ENCODE measurements at places on chromosomes 1 and 21.

DNA sequence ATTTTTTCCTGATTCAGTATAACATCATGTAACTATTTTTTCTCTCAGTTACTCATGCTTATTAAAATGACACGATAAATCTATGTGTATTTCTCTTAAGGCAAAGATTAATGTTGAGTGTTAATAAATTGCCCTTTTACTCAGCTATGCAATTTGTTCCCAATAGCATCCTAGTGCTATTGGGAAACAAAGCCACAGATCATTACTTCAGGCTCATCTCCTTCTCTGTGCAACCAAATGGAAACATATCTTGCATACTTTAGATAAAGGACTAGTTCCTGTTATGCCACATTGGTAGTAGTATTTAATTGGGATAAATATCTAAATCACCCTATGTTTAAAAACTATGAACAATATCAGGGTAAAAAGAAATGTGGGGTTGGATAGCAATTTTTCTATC lies 106.2 kb downstream of the PLPPR4 start:
- no peaks in the 10 kb centered on the region for H3K27me3 ChIP-seq
- no peak overlapping the region for H3K27ac ChIP-seq
- no peak overlapping the region for H3K4me3 ChIP-seq
- H3K4me1 ChIP-seq, result no peaks in the 10 kb centered on the region

GRCh38 chr1:228210076-228210651 lies 2.3 kb downstream of the OBSCN start:
- peak; percentile 60 for DNase-seq
- H3K27ac ChIP-seq, result peak overlapping the region; percentile 96
- H3K27me3 ChIP-seq, result peaks cover 17% of the 10 kb centered on the region
- peaks cover 15% of the 10 kb centered on the region for H3K36me3 ChIP-seq
- H3K4me3 ChIP-seq, result peak overlapping the region; percentile 68

- DNase-seq, result peak; percentile 97
- H3K4me3 ChIP-seq, result no peak overlapping the region
Observed at GRCh38 chr1:183783767-183784637, 20.9 kb upstream of the RGL1 start.

DNA sequence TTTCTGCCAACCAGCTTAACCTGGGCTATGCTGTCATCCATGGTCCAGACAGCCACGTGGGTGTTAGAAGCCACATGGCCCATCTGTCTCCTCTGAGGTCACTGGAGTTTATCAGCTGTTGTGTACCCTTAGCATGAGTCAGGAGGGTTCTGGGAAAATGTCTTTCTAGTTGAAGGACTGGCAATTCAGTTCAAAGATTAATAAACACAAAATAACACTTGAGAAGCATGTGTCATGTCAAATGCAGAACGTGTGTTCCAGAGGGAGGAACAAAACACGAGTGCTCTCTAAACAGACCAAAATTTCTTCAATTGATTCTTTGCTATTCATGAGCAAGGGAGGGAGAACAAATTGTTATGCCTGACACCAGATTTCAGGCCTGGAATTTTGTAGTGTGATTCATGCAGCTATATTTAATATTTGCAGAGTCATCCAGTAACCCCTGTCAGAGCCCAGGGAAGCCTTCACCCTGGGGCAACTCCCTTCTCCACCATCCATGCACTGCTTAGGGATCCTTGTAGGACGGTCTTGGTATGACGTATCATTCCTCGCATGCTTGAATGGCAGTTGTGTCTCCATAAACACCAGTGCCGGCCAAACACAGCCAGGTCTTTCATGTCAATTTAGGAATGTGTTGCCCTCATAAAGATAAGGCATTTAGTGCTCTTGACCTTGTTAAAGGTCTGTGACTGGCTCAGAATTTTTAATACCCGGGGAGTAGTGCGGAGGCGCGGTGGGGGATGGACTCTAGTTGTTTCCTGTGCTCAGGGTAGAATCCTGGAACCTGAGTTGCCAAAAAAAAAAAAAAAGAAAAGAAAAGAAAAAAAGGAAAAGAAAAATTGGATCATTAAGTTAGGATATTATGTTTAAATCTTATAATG lies 27.7 kb upstream of the DYRK1A start:
- no peaks in the 10 kb centered on the region for H3K27me3 ChIP-seq
- H3K4me1 ChIP-seq, result peaks cover 2% of the 10 kb centered on the region
- peak; percentile 60 for DNase-seq
- no peak overlapping the region for H3K4me3 ChIP-seq
- peak overlapping the region; percentile 59 for H3K27ac ChIP-seq
- H3K36me3 ChIP-seq, result no peaks in the 10 kb centered on the region

- H3K36me3 ChIP-seq, result no peaks in the 10 kb centered on the region
- H3K4me3 ChIP-seq, result no peak overlapping the region
- no peak overlapping the region for H3K27ac ChIP-seq
- DNase-seq, result no peak
Observed at GRCh38 chr1:199311478-199312262, 672.8 kb downstream of the PTPRC start.

- H3K27ac ChIP-seq, result no peak overlapping the region
- no peaks in the 10 kb centered on the region for H3K27me3 ChIP-seq
- H3K36me3 ChIP-seq, result no peaks in the 10 kb centered on the region
- no peak overlapping the region for H3K4me3 ChIP-seq
- H3K4me1 ChIP-seq, result peaks cover 4% of the 10 kb centered on the region
Observed at GRCh38 chr1:63101336-63101735, 221.0 kb upstream of the FOXD3 start.

- H3K4me1 ChIP-seq, result peaks cover 17% of the 10 kb centered on the region
- DNase-seq, result peak; percentile 55
- peaks cover 22% of the 10 kb centered on the region for H3K27me3 ChIP-seq
- H3K4me3 ChIP-seq, result peak overlapping the region; percentile 55
- H3K36me3 ChIP-seq, result no peaks in the 10 kb centered on the region
- peak overlapping the region; percentile 17 for H3K27ac ChIP-seq
Observed at GRCh38 chr1:76868154-76868882, 1.0 kb downstream of the ST6GALNAC5 start.

- no peak for DNase-seq
- H3K27ac ChIP-seq, result no peak overlapping the region
- peaks cover 18% of the 10 kb centered on the region for H3K4me1 ChIP-seq
- no peaks in the 10 kb centered on the region for H3K27me3 ChIP-seq
- no peak overlapping the region for H3K4me3 ChIP-seq
Observed at GRCh38 chr1:119968601-119969000, 72.3 kb upstream of the ADAM30 start.

- H3K27ac ChIP-seq, result peak overlapping the region; percentile 93
- no peak overlapping the region for H3K4me3 ChIP-seq
- peak; percentile 44 for DNase-seq
- peaks cover 89% of the 10 kb centered on the region for H3K4me1 ChIP-seq
- peaks cover 83% of the 10 kb centered on the region for H3K36me3 ChIP-seq
Observed at GRCh38 chr1:44646261-44647110, 27.8 kb downstream of the TMEM53 start.

- DNase-seq, result peak; percentile 96
- no peaks in the 10 kb centered on the region for H3K36me3 ChIP-seq
- H3K27me3 ChIP-seq, result no peaks in the 10 kb centered on the region
- H3K27ac ChIP-seq, result peak overlapping the region; percentile 84
- H3K4me1 ChIP-seq, result peaks cover 11% of the 10 kb centered on the region
- H3K4me3 ChIP-seq, result no peak overlapping the region
Observed at GRCh38 chr1:170776777-170777176, 112.8 kb downstream of the PRRX1 start.

DNA sequence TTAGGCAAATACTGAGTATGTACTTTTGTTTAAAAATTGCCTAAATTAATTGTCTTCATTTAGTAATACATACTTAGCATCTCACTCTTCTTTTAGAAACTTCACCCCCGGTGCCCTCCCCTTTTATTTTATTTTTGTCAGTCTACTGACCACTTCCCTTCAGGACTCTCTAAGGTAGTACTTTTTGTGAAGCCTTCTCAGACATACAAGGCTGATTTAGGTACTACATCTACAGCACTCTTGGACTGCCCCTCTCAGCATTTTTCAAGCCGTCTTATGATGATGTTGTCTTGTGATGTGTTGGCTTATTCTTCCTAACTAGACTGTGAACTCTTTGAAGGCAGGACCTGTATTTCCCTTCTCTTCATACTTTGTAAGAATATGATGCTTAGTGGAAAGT lies 24.7 kb downstream of the RPS6KC1 start:
- H3K27me3 ChIP-seq, result no peaks in the 10 kb centered on the region
- H3K36me3 ChIP-seq, result peaks cover under 1% of the 10 kb centered on the region
- no peak for DNase-seq
- no peaks in the 10 kb centered on the region for H3K4me1 ChIP-seq
- H3K27ac ChIP-seq, result no peak overlapping the region
- H3K4me3 ChIP-seq, result no peak overlapping the region

DNA sequence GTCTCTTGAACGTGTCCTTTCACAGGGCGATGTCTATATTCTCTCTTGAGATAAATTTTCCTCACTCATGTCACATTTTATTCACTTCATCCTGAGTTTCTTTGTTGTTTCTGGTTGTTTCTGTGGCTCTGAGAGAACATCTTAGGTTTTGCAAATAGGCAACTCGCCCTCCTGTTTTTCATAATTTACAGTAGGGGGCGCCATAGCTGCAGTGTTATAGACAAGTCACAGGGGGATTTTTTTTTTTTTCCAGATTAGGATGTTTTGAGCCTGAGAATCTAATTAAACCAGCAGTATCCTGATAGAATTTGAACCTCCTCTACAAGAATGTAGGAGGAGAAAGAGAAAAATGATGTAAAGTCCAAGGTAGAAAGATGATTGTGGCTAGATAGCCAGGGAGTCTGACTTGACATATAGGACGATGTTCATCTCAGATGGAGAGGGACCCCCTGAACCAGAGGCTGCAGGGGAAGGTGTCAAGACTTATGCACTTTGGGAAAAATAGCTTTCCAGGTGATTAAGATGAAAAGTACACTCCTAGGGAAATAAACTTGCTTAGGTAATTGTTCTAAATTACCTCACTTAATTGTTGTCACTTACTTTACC lies 76.3 kb downstream of the ZP4 start:
- H3K27ac ChIP-seq, result no peak overlapping the region
- DNase-seq, result no peak
- no peaks in the 10 kb centered on the region for H3K4me1 ChIP-seq

GRCh38 chr21:25942135-25942534 lies 207.4 kb downstream of the GABPA start:
- H3K4me3 ChIP-seq, result no peak overlapping the region
- no peaks in the 10 kb centered on the region for H3K27me3 ChIP-seq
- no peak overlapping the region for H3K27ac ChIP-seq
- H3K4me1 ChIP-seq, result no peaks in the 10 kb centered on the region
- no peak for DNase-seq

- peaks cover 3% of the 10 kb centered on the region for H3K36me3 ChIP-seq
- no peak overlapping the region for H3K4me3 ChIP-seq
Observed at GRCh38 chr1:21277180-21277579, 13.1 kb downstream of the ECE1 start.

GRCh38 chr21:25449950-25450349 lies 157.3 kb downstream of the MRPL39 start:
- no peak overlapping the region for H3K4me3 ChIP-seq
- H3K27ac ChIP-seq, result no peak overlapping the region

DNA sequence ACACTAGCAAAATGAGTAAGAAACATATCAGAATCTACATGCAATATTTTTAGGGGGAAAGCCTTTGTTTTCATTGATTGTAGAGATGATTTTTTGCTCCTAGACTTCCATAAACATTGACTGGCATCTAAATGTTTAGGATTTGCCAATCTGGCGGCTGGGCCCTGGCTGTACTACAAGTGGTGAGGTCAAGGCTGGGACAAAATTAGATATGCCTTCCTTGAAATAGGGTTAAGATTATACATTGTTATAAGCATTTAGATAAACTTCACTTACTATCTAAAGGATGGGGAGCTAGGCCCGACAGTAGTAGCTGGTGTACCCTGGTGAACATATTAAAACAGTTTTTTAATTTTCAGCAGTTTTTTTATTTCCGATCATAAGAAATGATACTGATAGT lies 5.2 kb downstream of the NFIA start:
- no peak overlapping the region for H3K4me3 ChIP-seq
- no peaks in the 10 kb centered on the region for H3K27me3 ChIP-seq
- peak; percentile 46 for DNase-seq
- peaks cover 11% of the 10 kb centered on the region for H3K36me3 ChIP-seq

DNA sequence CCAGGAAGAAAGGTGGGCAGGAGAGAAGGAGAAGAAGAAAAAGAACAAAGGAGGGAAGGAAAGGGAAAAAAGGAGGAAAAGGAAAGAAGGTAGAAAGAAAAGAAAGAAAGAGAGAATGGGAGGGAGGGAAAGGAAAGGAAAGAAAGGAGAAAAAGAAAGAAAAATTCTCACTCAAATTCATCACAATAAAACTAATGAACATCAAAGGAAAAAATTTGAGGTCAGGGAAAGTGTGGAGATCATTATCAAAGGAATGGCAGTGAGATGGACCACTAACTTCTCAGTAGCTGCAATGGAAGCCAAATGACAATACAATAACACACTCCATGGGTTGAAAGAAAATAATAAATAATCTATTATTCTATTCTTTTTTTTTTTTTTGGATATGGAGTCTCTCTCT lies 48.0 kb upstream of the JAK1 start:
- H3K4me1 ChIP-seq, result no peaks in the 10 kb centered on the region
- no peaks in the 10 kb centered on the region for H3K36me3 ChIP-seq
- DNase-seq, result no peak
- H3K27ac ChIP-seq, result no peak overlapping the region
- no peaks in the 10 kb centered on the region for H3K27me3 ChIP-seq
- H3K4me3 ChIP-seq, result no peak overlapping the region

GRCh38 chr1:39540504-39541031 lies 36.0 kb downstream of the PABPC4 start:
- H3K27ac ChIP-seq, result no peak overlapping the region
- peak; percentile 29 for DNase-seq
- H3K27me3 ChIP-seq, result no peaks in the 10 kb centered on the region
- peaks cover 39% of the 10 kb centered on the region for H3K36me3 ChIP-seq
- H3K4me1 ChIP-seq, result peaks cover 2% of the 10 kb centered on the region

DNA sequence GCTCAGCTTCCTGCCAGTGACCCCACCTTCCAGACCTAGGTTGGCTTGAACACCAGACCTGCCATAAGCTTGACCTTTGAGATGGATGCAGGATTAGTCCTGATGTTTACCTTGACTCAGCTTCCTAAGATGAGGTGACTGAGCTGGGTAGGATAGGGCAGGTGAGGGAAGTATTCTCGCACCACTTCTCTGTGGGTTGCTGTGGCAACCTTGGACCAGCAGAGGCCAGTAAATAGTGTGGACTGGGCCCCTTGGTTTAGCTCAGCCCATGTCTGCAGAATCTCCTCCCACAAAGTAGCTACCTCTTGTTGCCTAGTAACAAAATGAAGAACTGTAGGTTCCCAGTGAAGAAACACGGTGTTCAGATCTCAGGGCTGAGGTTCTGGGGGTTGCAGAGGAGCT lies 8.4 kb downstream of the RPS6KA1 start:
- peak; percentile 44 for DNase-seq
- no peak overlapping the region for H3K27ac ChIP-seq
- H3K27me3 ChIP-seq, result no peaks in the 10 kb centered on the region
- no peaks in the 10 kb centered on the region for H3K36me3 ChIP-seq

- no peak for DNase-seq
- H3K4me1 ChIP-seq, result no peaks in the 10 kb centered on the region
- no peak overlapping the region for H3K4me3 ChIP-seq
- no peaks in the 10 kb centered on the region for H3K27me3 ChIP-seq
Observed at GRCh38 chr1:218613105-218613504, 268.0 kb downstream of the TGFB2 start.

- no peaks in the 10 kb centered on the region for H3K36me3 ChIP-seq
- no peak overlapping the region for H3K4me3 ChIP-seq
- H3K27ac ChIP-seq, result no peak overlapping the region
- no peaks in the 10 kb centered on the region for H3K27me3 ChIP-seq
- H3K4me1 ChIP-seq, result no peaks in the 10 kb centered on the region
Observed at GRCh38 chr1:157838966-157839365, 2.6 kb downstream of the CD5L start.
